ENCODE measurements at places on chromosomes 1 and 21.
A peak's percentile ranks its signal among the peaks of the same experiment; 100 is the strongest.

DNA sequence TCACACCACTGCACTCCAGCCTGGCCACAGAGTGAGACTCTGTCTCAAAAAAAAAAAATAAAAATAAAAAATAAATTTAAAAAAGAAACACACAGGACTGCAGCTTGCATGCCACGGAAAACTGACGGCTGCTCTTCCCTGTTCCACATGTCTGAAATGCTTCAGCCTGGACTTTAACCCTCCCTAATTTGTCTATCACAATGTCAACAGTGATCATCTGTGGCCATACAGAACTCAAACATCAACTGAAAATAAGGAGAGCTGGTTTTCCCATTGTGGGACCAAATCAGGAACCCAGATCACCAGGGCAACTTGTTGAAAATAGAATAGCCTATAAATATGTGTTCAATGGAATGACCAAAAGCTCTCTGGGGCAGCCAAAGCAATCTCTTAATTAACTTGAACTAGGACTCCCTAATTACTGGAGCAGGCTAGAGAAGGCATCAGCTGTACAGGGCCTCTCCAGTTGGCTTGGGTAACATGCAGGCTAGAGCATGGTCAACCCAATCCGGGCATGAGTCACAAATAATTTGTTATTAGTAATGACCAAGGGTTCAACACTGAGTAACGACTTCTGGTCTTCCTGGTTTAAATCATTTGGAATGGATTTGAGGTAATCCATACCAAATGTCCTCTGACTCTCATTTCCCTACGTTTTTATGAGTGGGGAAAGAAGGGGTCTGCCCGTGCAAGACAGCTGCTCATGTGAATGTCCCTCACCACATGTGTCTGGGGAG lies 62.7 kb upstream of the KAZN start:
- no peak for DNase-seq

DNA sequence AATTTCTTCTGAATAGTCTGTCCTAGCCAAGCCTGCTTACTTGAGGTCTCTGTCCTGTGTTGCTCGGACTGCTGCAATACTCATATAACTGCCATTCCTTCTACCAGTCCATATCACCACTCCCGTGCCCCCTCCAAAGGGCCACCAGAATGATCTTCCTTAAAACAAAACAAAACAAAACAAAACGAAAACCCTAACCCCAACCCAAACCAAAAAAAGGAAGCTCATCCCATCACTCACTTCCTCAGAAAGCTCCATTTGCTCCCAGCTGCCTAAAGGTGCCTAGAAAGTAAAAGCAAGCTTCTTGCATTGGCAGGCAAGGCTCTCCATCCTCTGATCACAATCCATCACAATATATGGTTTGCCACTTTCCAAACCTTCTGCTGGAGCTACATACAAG lies 20.3 kb downstream of the USP24 start:
- DNase-seq: peak; percentile 40

- peak; percentile 60 for DNase-seq
These were observed 132.2 kb downstream of the GLUL start for GRCh38 chr1:182259229-182259872.

DNA sequence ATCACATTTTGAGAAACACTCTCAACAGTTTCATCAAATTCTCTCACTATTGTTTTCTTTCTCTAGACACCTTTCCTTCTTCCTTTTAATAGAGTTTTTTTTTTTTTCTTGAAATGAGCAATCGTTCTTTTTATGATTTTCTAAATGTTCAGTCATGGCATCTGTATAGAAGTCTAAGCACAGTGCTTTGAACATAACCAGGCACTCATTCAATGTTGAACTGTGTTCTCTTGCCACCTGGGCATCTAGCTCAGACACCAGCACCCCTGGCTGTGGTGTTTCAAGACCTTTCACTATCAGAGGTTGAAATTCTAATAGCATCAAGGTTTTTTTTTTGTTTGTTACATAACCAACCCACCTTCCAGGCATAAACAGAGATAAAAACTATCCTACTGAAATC lies 96.6 kb downstream of the DNM3 start:
- no peak for DNase-seq

DNA sequence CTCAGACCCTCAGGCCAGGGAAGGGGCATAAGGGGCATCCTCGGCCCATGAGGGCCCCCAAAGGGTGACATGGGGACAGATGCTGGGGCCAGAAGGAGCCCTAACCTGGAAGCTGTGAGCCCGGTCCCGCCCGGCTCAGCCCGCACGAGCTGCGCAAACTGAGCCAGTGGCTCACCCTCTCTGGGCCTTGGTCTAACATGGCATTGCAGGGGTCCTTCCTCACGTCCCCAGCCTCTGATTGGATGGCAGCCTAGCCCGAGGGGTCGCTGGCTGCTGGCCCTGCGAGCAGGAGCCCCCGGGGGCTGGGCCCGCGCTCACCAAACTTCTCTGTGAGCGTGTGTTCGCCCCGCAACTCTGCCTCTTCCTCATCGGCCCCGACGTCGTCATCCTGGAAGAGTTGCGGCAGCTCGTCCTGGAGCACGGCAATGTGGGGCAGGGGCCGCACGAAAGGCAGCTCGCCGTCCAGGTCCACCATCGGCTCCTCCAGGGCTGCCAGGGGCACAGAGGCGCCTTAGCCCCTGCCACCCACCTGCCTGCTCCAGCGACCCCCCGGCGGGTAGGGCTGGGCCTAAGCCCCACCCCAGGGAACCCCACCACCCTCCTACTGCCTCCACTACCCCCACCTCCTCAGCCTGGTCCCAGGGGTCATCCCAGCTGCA lies 54.4 kb downstream of the ARHGEF16 start:
- DNase-seq: no peak

- DNase-seq: no peak
These were observed 60.9 kb downstream of the TNN start for GRCh38 chr1:175128523-175128922.

DNA sequence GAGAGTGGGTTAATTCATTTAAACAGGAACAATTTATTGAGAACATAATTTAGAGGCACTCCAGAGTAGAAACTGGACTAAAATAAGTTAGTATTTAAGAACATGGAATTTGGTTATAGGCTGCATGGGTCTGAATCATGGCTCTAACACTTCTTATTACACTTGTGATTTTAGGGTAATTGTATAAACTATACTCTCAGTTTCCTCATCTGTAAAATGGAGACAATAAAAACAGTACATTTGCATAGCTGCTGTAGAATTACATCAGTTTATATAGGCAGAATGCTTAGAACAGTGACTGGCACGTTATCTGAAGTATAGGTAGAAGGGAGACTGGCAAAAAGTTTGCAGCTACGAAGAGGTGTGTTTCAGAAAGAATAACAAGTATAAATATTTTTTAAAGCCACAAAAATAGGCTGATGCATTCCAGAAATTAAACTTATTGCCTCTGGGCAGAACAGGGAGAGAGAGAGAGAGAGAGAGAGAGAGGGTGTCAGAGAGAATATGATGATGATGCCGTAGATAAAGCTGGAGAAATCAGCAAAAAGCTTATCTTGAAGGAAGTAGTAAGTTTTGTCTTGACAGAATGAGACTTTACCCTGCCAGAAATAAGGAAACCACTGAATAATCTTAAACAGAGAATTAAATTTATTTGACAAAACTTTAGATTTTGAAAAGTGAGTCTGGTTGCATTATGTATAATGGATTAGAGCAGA lies 8.1 kb upstream of the OR6K3 start:
- no peak for DNase-seq

GRCh38 chr1:5889462-5889861 lies 102.8 kb downstream of the NPHP4 start:
- no peak for DNase-seq

DNA sequence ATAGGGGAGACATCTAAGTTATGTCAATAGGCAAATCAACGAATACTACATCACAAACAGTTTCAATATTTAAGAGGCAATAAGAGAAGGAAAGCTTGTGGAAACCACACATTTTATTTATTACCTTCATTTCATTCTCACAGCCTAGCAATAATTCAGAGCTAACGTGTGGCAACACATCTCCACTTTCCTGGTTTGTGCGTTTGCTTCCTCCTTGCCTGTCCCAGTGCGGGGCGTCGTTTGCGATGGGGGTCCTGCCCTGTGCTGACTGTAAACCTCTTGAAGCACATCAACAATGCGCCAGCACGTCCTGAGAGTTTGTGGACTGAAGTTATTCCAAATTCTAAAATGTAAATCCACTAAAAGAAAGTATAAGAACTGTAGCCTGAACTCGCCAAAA lies 14.4 kb upstream of the VPS26C start:
- no peak for DNase-seq

DNA sequence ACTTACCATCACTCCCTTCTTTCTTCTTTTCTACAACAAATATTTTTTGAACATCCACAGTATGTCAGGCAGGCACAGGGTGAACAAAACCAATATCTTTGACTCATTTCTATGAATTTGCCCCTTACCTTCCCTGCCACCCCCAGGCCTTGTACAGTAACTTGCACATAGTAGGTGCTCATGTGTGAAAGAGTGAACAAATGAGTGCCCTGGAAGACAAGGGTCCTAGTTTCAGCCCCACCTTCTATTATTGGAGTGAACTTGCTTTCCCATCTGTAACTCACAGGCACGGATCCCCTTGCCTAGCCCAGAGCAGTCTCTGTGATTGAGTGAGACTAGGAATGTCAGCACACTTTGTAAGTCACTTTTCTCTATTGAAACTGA lies 12.8 kb downstream of the ZDHHC18 start:
- DNase-seq: no peak

- no peak for DNase-seq
These were observed 75.0 kb downstream of the SSBP3 start for GRCh38 chr1:54331091-54331772.

DNA sequence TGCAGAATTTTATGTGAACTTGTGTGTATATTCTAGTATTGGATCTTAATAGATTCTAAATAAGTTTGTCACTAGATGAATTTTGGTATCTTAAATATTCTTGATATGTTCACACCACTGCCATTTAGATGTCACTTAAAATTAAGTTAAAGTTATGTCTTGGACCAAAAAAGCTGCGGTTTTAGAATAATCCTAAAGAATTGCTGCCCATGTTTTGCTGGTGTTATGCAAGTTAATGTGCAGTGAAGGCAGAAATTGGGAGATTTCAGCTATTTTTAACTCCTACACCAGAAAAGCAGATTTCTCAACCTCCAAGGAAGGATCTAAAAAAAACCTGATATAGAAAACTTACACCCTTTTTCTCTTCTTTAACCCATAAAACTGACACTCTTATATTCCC lies 757 bp downstream of the ACADM start:
- DNase-seq: peak; percentile 5

DNA sequence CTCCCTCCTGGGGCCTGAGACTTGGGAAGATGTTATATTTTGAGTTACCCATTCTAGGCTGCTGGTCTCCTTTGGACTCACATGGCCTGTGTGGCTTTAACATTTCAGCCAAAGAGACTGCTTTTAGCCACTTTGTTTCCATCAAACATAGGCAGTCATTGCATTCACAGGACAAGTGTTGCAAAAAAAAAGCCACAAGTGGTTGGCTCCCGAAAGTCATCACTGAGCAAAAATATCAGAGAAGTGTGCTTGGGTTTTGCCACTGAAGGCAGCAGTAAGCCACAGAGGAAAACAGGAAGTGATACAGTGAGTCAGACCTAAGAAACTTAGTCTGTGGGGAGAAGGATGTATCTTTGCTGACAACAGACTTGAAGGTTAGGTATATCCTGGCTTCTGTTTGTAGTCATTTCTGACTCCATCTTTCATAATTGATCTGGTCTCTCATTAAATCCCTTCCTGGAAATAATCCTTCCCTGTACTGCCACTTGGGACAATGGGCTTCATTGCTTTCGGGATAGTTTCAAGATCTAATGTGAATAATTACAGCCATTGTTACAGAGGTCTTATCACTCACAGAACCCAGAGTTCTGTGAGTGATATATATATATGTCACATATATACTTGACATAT lies 80.9 kb downstream of the COLGALT2 start:
- DNase-seq: peak; percentile 82

DNA sequence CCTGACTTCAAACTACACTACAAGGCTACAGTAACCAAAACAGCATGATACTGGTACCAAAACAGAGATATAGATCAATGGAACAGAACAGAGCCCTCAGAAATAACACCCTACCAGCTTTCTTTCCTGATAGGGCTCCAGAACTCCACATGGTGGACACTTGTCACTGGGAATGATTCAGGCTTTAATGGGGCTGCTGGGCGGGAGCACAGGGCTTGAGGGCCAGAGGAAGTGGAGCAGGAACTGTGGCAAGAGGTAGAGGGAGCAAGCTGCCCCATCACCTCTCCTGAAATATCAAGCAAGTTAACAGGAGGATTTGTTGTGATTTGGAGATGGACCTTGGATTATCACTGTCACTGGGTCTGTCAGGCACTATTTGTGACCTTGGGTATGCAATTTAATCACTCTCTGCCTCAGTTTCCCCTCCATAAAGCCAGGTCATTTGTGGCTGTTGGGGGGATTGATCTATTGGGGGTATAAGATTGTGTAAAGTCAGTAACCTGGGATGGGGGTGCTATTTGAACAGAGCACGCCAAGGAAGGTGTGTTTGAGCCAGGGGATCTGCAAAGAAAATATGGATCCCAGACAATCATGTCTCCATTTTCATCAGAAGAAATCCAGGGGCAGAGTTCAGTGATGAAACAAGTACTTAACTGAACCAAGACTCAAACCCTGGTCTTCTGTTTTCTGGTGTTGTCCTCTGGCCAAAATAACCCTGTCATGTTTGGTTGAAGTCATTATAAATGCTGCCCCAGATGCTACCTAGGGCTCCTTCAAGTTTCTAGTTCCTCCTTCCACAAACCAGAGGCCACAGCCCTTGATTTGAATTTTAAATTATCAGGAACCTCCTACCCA lies 25.2 kb downstream of the ETS2 start:
- DNase-seq: peak; percentile 44

GRCh38 chr1:188281921-188282320 lies 1453.2 kb downstream of the PLA2G4A start:
- no peak for DNase-seq

- DNase-seq: no peak
These were observed 273.3 kb downstream of the DISC1 start for GRCh38 chr1:231899713-231900435.

GRCh38 chr1:116457946-116458604 lies 85.0 kb downstream of the ATP1A1 start:
- DNase-seq: no peak

- DNase-seq: no peak
These were observed 29.1 kb downstream of the ITPKB start for GRCh38 chr1:226709953-226710352.

DNA sequence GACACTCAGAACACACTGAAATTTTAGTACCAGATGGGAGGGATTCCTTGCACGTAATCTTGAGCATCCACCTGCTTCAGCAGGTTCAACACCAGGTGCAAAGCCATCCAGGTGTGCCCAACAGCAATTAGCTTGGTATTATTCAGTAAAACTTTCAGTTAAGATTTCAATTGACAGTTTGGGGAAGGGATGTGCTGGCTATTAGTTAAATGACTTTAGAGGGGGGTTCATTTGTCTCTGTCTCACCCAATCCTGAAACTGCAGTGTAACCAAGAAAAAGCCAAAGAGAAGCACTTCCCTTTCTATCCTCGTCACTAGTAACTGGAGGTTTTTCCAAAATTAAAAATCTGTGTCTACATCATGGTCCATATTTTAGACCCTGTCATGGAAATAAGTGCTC lies 90.9 kb downstream of the PIK3R3 start:
- DNase-seq: no peak

- no peak for DNase-seq
These were observed 35.9 kb downstream of the POFUT2 start for GRCh38 chr21:45251635-45252447.

- DNase-seq: no peak
These were observed 671.9 kb downstream of the ADGRL2 start for GRCh38 chr1:82472489-82473131.

- DNase-seq: no peak
These were observed 262.0 kb downstream of the HMCN1 start for GRCh38 chr1:185996211-185996610.

GRCh38 chr1:202433155-202434043 lies 84.9 kb downstream of the PPP1R12B start:
- no peak for DNase-seq
